ENCODE measurements at places on chromosomes 6 and 20.

DNA sequence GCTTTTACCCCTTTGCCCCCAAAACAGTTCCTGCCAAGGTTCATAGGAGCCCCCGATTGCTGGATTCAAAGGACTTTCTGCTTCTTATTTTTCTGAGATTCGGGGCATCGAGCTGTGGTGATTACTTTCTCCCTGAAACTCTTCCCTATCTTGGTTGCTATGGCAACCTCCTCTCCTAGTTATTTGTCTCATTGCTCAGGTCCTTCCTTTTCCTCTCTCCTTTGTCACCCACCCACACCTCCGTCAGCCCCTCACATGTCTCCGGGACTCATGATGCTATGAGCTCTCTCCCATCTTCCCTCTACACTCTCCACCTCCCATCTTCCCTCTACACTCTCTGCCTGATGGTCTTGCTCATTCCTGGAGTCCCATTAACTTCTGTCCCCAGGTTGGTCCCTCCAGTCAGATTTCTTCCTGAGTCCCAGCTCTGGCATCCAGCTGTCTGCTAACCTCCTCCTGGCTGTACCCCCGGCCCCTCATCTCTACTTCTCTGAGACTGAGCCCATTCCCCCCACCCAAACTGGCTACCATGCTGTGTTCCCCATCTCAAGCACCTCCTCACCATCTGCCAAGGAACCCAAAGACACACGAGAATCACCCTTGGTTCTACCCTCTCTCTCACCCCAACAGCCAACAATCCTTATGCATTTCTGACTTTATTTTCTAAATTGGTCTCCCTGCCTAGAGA lies 30.2 kb upstream of the NNAT start:
- no peak for DNase-seq

- DNase-seq: no peak
These were observed 60.0 kb downstream of the SYTL3 start for GRCh38 chr6:158709809-158710208.

GRCh38 chr6:43851204-43851865 lies 81.3 kb downstream of the VEGFA start:
- peak; percentile 94 for DNase-seq

DNA sequence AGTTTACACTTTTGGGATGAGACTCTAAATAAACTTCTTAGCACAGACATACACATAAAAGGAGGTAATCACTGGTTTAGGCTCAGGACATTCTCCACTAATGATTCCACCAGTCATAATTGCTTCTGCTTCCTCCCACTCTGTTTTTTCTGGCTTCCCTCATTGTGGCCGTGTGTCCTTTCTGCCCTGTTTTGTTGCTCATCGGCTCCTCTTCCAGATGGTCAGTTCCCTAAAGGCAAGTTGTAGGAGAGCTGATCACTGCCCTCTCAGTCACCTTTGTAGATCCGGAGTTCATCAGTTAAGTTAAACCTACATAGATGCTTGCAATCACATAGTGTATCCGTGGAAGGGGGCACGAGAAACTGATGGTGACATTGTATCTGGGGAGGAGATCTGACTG lies 200.5 kb upstream of the ARG1 start:
- no peak for DNase-seq
